ENCODE measurements at places on chromosomes 6 and 20. TPM values are rescaled to one million over a fixed set of nuclear protein-coding genes. Genes with fewer than 3 reads are reported as not detected.

Gene ADGRB3
- 0.17 TPM for total RNA-seq

Gene MEP1A
- not detected for total RNA-seq

Gene LY86
- not detected for total RNA-seq

Gene ETV7
- total RNA-seq: 0.30 TPM

Gene NKX2-2
- not detected for total RNA-seq

Gene CFAP206
- 0.17 TPM for total RNA-seq

Gene MDFI
- 7.0 TPM for total RNA-seq

Gene RBM24
- 3.1 TPM for total RNA-seq

Gene VPS52
- total RNA-seq: 29.3 TPM

Gene PI16
- not detected for total RNA-seq

Gene NUS1
- 17.7 TPM for total RNA-seq

Gene TRIM40
- total RNA-seq: not detected

Gene SLC17A2
- not detected for total RNA-seq

Gene LST1
- total RNA-seq: not detected

Gene ZSCAN31
- total RNA-seq: 0.84 TPM

Gene SLC35D3
- not detected for total RNA-seq

Gene ZNF334
- 1.7 TPM for total RNA-seq

Gene LY6G6C
- total RNA-seq: not detected

Gene GSTA1
- not detected for total RNA-seq

Gene PET117
- 11.1 TPM for total RNA-seq

Gene AKIRIN2
- total RNA-seq: 23.2 TPM

Gene TTBK1
- total RNA-seq: not detected

Gene SDCBP2
- 0.74 TPM for total RNA-seq

Gene ID1
- total RNA-seq: 375 TPM

Gene ASIP
- not detected for total RNA-seq

Gene RFX6
- total RNA-seq: not detected

Gene SYCP2
- under 0.01 TPM for total RNA-seq

Gene MUC22
- total RNA-seq: not detected

Gene RIPPLY2
- 0.74 TPM for total RNA-seq

Gene PACRG
- not detected for total RNA-seq

Gene HFE
- total RNA-seq: 11.1 TPM

Gene PACSIN1
- not detected for total RNA-seq

Gene RBM12
- 27.4 TPM for total RNA-seq
